ENCODE measurements at places on chromosomes 2 and 18.

GRCh38 chr2:198309673-198310280 lies 505.4 kb downstream of the PLCL1 start:
- peak; percentile 50 for DNase-seq

DNA sequence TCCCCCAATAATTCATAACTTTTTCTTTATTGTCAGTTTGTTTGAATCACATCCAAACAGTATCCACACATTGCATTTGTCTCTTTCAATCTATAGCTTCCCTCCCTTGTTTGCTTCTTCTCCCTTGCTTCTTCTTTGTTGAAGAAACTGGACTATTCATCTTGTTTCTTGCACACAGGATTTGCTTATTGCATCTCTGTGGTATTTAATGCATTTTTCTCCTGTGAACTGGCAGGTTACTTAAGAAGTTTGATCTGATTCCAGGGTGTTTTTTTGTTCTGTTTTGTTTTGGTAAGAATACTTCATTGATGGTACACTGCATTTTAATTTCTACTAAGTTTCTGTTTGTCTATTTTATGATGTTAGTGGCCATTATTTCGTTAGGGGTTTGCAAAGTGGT lies 166.8 kb downstream of the CAMKMT start:
- DNase-seq = no peak

DNA sequence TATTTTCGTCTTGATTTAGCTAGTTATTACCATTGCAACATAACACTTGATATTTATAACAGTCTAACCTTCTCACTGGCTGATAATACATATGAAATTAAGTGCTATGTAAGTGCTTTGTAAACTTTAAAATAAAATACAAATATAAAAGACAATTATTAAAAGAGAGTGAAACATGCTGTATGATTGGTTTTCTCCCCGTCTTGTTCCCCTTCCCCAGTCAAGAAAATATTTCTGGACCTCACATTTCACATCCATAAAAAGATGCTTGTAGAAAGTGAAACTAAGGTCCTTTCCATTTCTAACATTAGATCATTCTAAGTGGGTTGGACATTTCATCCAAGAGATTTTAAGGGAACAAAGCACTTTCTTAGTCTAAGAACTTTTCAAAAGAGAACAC lies 310.2 kb upstream of the LRATD1 start:
- no peak for DNase-seq

DNA sequence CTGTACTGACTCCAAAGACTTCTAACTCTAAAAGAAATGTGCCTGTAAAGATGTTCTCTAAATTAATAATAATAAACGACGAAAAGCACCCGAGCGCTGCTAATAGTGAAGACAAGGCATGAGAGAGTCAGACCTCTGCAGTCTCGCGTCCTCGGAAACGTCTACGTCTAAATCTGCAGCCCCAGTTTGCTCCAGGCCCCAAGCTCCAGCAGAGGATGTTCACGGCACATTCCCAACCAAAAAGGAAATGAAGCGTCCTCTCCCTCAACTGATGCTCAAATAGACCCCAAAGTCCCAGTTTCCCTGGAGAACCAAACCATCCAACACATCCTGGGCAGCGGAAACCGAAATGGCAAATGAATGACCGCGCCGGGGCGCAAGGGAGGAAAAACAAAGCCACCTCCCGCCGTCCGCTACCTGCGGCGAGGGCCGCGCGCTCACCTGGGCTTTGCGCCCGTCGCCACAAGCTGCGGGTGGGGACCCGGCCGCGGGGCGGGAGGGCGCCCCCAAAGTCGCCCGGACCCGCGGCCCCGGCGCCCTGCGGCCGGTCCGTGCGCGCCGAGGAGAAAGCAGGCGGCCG lies 47.1 kb upstream of the CCDC150 start:
- no peak for DNase-seq

- DNase-seq = no peak
Observed at GRCh38 chr18:74511823-74512222, 15.7 kb downstream of the CNDP2 start.

DNA sequence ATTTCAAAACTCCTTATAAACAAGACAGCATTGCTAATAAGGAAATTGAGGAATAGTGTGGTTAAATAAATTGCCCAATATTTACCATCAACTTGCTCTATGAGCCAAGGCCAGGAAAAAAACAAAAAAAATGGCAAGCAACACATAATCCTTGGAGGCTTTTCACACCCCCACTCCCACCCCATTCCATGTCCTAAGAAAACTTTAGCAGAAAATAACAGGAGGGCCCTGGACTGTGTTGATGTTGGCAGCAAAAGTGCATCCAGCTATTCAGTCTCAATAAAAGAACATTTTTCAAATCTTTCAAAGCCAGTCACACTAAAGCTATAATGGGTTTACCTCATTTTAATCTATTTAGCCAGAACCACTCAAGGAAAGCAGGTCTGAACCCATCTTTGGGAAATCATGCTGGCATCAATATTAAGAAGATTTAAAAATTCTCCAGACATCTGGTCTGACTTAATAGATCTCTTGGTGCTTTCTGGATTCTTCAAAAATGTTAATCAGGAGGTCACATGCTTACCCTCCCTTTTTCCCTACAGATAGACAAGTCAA lies 34.6 kb upstream of the STK17B start:
- DNase-seq = no peak

Measured in CD4-positive, alpha-beta memory T cell (primary cell).